D721Med (cell line): ENCODE measurements at places on chromosomes 1 and 21.

GRCh38 chr1:38565020-38565491, 294.5 kb downstream of the RRAGC start:
- DNase-seq, result no peak

GRCh38 chr1:234330843-234331215, 42.4 kb upstream of the COA6 start:
- DNase-seq, result no peak

GRCh38 chr1:205285381-205286101, 36.0 kb downstream of the NUAK2 start:
- DNase-seq, result no peak

- DNase-seq, result no peak
Measured at GRCh38 chr1:154115180-154115579, 39.7 kb downstream of the NUP210L start.

DNA sequence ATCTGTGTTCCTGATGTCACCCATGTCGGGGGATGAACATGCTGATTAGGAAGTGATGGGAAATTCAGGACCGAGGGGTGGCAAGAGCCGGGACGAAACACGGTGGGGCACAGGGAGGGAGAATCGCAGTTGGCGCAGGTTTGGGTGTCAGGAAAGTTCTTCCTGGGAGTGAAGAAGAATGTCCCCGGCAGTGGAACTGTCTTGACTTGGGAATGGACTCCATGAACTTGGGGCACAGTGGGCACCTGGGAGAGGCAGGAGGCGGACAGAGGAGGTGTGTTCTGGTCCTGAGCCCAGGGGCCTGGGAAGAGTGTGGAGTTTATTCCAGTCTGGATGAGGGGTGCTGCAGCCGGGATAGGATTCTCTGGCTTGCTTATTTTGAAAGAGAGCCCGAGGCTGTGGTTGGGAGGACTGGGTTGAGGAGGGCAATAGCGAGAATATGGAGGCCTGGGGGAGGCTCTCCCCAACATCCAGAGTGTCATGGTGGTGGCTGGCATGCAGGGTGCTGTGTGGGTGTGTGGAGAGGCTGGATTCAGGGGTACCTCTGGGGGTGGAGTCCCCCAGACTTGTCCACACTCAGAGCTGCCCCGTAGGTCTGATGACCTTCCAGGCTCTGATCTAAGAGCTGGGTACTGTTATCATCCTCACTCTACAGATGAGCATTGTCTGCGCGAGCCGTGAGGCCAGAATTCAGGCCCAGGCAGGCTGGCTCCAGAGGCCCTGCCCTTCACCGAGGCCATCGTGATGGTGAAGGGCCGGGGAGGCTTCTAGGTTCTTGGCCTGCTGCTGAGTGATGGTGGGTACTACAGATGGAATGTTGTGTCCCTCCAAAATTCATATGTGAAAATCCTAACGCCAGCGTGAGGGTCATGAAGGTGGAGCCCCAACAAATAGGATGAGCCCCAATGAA, 274.5 kb upstream of the C1orf174 start:
- no peak for DNase-seq

DNA sequence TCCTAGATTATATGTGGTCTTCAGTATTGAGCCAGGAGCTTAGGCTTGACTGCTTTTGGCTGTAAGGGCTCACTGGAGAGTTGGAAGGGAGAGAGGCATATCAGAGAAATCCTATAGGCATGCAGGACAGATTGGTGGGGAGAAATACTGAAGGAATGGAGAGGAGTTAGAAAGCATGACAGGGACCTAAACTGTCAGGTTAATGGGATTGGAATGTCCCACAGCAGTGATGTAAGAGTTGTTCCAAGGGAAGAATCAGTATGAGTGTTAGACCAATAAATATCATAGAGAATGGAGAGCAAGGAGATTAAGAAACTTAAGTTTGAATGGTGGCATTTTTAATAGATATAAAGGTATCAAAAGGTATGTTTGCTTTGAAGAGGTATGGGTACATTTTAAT, 39.7 kb downstream of the SLC35A3 start:
- no peak for DNase-seq

DNA sequence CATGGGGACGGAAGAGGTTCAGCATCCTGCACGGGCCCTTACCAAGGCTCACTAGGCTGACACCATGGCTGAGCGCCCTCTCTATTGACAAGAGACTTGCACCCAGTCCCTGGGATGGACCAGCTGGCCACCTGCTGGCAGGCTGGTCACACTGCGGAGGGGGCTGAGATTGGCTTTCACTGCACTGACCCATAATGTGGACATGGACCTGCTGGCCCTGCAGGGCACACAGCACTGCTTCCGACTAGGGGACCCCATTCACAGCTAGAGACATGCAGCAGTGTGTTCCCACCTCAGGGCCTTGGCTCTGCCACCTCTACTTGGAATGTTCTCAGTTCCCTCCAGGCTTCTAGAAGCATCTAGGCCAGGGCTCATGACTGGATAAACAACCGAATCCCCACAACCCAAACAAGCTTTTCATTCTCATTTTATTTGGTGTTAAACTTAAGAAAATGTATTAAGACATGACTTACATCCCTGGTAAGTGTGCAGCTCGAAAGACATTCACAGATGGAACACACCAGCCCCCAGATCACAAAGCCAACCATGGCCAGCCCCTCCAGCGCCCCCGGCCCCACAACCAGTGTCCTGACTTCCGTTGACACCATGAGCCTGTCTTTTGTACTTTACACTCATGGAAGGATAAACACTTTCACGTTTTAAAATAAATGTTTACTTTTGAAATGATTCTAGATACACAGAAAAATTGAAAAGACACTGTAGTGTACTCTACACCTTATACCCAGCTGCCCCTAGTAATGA, 9.3 kb upstream of the SRARP start:
- DNase-seq, result no peak

DNA sequence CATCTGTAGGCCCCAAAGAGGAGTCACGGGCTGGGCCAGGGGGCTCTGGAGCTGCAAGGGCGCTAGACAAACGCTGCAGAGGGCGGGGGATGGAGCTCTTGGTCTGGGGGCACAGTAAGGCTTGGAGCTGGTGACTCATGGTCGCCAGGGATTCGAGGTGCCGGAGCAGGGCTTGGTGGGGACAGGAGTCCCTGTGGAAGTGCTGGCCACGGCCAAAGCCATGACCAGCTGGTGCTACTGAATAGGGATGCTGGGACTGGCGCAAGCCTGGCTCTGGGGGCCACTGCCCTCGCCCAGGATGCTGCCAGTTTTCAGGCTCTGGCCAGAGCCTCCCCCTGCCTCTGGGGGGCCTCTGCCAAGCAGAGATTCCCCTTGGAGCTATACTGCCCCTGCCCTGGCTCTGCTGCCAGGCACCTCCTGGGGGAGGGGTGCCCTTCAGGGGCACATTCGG, 25.2 kb downstream of the SPOCD1 start:
- DNase-seq, result no peak

DNA sequence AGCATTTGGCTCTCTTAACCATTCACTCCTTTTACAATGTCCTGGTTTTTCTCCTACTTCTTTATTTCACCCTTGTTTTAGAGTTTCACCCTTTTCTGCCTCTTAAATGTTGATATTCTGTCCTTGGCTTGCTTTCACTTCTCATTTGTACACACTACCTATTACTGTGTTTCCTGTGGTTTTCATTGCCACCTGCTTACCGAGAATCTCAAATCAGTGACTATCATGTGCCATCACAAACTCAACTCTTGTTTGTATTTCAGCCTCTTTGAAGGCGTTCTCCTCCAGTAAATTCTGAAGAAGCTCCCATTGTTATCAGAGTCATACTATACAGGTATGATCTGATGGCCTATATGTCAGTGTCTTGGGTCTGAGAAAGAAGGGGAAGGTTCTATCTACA, 65.7 kb downstream of the NPHS2 start:
- DNase-seq, result no peak

DNA sequence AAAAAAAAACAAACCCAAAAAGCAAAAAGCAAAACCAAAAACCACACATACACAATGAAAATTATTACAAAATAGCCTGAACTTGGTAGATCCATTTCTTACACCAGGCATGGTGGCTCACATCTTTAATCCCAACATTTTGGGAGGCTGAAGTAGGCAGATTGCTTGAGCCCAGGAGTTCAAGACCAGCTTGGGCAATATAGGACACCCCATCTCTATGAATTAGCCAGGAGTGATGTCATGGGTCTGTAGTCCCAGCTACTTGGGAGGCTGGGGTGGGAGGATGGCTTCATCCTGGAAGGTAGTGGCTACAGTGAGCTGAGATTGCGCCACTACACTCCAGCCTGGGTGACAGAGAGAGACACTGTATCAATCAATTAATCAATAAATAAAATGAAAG, 42.1 kb upstream of the SCAF4 start:
- DNase-seq, result no peak

DNA sequence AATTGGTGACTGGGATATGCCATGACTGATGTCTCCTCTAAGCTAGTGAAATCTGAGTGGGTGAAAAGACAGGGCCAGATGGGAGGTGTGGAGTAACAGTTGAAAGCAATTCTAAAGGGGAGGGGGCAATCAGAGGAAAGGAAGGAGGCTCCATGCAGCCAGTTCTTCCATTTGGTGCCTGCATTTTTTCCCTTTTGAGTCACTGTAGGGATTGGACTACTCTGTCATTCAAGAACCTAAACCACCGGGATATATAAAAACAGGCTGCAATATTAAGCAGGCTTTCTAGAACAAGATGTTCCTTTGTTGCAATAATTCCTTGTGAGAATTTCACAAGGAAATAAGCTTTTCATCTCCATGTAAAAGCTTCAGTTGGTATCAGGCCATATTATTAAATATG, 18.3 kb downstream of the CLIC6 start:
- no peak for DNase-seq

- DNase-seq, result no peak
Measured at GRCh38 chr1:236514703-236515442, 8.9 kb upstream of the LGALS8 start.

DNA sequence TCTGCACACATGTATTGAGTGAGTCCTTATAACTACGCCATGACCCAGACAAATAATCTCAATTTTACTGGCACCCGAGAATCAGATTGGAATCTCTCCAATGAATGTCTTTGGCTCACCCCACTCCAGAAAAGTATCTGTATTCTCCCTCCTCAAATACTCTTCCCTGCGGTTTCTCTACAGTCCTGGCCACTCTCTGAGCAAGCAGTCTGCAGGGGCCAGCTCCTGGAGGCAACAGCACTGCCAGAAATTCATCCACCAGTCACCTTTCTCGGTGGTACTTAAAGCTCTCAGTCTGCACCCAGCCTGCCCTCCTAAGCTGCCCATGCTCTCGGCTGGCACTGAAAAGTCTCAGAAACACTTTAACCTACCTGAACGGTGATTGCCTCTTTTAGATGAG, 16.1 kb upstream of the LYST start:
- DNase-seq, result no peak

- DNase-seq, result no peak
Measured at GRCh38 chr1:166083887-166084286, 82.9 kb downstream of the FAM78B start.
